ENCODE measurements at places on chromosomes 16 and 17.
A peak's percentile ranks its signal among the peaks of the same experiment; 100 is the strongest.

- DNase-seq: peak; percentile 46
Measured at GRCh38 chr16:71762186-71762585, 37.7 kb upstream of the PHLPP2 start.

DNA sequence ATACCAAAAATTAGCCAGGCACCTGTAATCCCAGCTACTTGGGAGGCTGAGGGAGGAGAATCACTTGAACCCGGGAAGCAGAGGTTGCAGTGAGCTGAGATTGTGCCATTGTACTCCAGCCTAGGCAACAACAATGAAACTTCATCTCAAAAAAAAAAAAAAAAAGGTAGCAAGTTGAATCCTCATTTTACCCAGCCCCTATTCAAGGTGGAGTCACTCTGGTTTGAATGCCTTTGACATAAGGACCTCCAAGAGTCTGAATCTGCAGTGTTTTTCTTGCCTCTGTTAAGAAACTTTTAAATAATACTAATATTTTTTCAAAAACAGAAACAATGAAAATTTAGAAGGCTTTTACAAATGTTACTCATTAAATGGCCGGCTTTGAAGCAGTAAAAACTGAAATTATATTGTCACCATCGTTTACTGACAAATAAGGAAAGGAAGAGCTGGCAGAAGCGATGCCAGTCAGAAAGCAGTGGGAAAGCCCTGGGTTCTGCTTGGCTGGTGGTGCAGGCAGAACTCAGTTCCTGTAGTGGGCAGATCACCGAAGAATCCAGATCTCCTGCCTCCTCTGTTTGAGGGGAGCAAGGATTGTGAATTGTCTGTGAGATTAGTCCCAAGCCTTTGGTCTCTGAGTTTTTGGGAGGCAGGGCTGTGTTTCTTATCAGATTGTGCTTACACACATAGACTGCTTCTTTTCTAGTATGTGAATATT is 99.7 kb upstream of the HAS3 start:
- no peak for DNase-seq

- no peak for DNase-seq
Measured at GRCh38 chr17:74213861-74214391, 555 bp downstream of the TTYH2 start.

DNA sequence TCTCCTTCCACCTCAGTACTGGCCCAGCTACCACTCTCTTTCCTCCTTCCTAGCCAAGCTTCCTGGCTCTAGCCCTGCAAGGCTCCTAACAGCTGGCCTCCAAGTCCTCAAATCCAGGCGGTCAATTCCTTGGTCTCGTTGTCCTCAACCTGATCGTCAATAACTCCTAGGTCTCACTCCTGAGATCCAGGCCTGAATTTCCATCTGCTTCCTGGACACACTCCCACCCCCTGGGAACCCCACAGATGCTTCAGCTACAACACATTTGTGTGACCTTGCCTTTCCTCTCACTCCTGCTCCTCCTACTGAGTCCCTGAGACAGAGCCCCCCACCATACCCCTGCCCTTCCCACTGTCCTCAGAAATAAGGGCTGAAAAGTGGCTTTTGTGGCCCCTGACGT is 2.3 kb downstream of the ENKD1 start:
- no peak for DNase-seq

DNA sequence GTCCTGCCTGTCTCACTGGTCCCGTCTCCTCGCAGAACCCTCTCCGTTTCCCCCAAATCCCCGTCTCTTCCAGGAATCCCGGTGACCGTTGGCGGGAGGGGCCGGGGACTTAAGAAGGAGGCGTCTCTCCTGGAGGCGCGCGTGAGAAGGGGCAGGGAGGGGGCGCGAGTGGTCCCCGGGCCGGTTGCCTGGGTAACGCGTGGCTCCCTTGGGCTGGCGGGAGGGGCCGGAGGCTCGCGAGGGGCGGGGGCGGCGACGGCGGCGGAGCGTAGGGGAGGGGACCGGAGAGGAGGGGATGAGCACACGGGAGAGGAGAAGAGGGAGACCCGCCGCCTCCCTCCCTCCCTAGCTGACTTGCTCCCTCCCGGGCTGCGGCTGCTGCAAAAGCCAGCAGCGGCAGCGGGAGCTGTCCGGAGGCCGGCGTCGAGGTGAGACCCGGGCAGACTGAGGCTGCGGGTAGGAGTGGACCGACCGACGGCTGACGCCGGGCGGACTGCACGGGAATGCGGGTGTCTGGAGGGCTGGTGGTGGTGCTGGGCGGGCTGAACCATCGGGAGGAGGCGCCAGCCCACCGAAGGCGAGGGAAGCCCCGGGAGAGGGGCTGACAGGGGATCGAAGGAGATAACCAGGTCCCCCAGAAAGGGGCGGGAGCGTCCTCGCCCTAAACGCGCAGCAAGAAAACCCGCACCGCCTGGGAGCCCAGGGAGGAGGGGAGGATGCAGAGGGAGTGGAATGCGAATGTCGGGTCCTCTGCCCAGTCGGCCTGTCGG is at the start of gene PRRT2:
PRRT2 (plus strand) TSS at position 298 of the 770 bp plus-strand sequence. CDS start 862 bp downstream, outside the sequence.
- DNase-seq: peak; percentile 81

DNA sequence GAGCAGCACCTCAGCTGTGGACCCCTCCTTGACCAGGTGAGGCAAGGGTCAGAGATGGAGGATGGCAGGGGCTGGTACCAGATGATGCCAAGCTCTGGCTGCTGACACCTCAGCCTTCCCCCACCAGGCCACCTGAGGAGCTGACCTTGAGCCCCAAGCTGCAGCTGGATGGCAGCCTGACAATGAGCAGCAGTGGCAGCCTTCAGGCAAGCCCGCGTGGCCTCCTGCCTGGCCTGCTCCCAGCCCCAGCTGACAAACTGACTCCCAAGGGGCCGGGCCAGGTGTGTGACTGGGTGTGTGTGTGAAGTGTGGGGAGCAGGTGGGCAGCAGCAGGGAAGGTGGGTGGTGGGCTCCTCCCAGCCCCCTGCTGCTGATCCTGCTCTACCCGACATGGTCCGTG is 4.7 kb upstream of the NRN1L start:
- DNase-seq: no peak

DNA sequence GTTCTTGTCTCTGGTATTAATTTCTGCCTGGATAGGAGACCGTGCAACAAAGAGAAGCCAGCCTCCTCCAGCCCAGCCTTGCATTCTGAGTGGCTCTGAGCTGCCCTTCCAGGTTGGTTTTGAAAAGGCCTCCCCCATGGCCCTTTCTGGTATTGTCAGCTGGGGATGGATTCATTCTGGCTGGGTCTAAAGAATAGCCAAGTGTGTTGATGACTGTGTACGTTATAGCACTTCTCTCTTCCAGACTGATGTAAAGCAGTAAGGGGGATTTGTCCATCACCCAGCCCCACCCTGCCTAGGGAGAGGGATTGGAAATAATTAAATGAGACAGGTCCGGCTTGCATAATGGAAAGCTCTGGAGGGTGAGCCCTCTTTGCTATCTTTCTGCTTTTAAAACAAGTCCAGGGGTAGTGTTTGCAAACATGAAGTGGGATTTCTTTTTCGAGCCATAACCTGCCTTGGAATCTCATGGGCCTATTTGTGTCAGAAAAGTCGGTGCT is 146.4 kb downstream of the MSI2 start:
- no peak for DNase-seq

- DNase-seq: peak; percentile 64
Measured at GRCh38 chr17:63911657-63912100, 621 bp upstream of the CSHL1 start.

All from adipocyte (in vitro differentiated cells).